ENCODE measurements at places on chromosomes 5 and 9. TPM values are rescaled to one million over a fixed set of nuclear protein-coding genes. Genes with fewer than 3 reads are reported as not detected.

Gene SPATA31A3
- not detected for total RNA-seq

Gene EPB41L4A
- total RNA-seq: not detected

Gene RETREG1
- not detected for total RNA-seq

Gene S100Z
- not detected for total RNA-seq

Gene SVEP1
- total RNA-seq: 11.3 TPM

Gene MUSK
- total RNA-seq: 0.18 TPM

Gene NAIP
- total RNA-seq: 0.89 TPM

Gene CHD1
- total RNA-seq: 17.3 TPM

Gene LHX2
- not detected for total RNA-seq

Gene PHF24
- total RNA-seq: not detected

Gene RNF183
- total RNA-seq: not detected

Gene TYRP1
- total RNA-seq: not detected

Gene SNCAIP
- 26.2 TPM for total RNA-seq

Gene AGXT2
- total RNA-seq: not detected

Gene OGN
- under 0.01 TPM for total RNA-seq

Gene DDX4
- not detected for total RNA-seq
